T-helper 17 cell (primary cell): ENCODE measurements at places on chromosomes 2 and 18.

GRCh38 chr2:119463136-119463535 lies 31.5 kb downstream of the TMEM37 start:
- DNase-seq = no peak

GRCh38 chr2:74602586-74603281 lies 45.4 kb downstream of the M1AP start:
- no peak for DNase-seq

DNA sequence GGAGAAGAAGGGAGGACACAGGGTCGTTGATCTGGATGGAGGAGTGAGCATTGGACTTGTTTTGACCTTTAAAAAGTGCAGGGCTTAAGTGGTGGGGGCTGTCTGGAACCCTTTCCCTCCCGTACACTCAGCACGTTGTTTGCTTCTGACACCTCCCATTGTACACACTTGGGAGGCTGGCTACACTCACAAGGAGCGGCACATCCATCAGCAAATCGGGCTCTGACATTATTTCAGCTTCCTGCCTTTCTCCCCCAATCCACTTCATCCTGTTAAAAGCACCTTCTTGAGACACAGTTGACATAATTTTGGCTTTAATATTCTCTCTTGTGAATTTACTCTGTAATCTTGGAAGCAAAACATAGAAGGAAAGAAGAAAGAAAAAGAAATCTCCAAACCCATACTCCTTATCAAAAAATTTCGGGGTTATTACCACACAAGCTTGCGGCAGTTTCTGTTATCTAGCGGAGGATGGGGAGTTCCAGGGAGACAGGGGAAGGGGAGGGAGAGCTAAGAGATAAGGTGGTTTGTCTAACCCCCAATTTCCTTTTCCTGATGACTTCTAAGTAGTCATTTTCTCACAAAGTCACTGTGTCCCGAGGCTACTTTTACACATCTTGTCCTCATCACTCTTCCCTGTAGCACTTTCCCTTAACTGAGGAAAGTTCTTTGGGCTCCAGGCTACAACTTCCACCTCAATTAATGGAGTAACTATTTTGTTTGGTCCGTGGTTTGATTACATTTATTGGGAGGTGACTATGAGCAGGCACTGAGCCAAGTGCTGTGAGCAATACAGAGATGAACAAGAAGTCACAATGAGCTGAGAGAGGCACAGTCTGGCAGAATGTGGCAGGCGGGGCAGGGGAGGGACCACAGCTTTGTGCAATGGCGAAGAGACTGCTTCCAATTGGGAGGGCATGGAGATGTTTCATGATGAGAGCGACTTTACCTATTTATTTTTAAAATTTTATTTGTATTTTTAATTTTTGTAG lies 240.1 kb upstream of the MEX3C start:
- no peak for DNase-seq

DNA sequence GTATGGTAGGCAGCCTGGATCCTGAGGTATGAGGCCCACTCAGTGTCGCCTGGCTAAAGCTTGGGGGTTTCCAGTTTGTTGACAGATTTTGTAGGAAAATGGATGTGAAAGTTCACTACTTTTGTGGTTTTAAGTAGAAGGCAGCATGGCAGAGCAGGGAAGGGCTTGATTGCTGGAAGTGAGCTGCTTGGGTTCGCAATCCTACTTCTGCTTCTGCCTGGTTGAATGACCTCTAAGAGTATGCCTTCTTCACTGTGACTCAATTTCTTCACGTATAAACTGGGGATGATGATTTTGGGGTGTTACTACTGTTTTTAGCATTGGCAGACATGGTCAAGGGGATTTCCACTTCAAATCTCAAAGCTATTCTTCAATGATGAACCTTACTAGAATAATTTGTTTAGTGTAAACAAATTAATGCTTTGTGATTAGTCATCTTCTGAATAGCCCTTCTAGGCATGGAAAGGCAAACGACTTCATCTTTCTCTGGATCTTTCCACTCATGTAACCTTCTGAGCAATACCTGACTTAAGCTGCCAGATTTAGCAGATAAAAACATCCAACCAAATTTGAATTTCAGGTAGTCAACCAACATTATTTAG lies 13.2 kb downstream of the BMP10 start:
- DNase-seq = no peak

- no peak for DNase-seq
Observed at GRCh38 chr2:20634507-20635112, 16.3 kb downstream of the HS1BP3 start.

DNA sequence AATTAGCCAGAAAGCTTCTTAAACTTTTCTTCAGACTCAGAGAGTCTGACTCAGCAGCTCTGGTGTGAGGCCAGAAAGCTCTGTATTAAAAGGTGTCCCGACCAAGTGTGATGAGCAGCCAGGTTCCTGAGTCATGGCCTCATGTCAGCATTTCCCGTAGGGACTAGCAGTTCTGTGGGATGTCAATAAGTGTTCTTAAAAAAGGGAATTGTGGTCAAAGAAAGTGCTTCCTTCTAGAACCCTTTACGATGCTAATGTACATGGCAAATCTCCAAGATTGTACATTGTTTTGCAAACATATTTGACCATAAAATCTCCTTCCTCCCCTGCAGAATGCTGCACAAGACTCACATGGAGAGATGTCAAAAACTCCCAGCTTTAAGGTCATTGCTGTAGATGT lies 80.1 kb downstream of the PLA2R1 start:
- no peak for DNase-seq

GRCh38 chr2:218895326-218895725 lies 14.7 kb downstream of the WNT10A start:
- no peak for DNase-seq

- DNase-seq = no peak
Observed at GRCh38 chr2:224846686-224847085, 130.5 kb upstream of the CCDC195 start.

- no peak for DNase-seq
Observed at GRCh38 chr2:36123995-36124394, 231.6 kb upstream of the CRIM1 start.

DNA sequence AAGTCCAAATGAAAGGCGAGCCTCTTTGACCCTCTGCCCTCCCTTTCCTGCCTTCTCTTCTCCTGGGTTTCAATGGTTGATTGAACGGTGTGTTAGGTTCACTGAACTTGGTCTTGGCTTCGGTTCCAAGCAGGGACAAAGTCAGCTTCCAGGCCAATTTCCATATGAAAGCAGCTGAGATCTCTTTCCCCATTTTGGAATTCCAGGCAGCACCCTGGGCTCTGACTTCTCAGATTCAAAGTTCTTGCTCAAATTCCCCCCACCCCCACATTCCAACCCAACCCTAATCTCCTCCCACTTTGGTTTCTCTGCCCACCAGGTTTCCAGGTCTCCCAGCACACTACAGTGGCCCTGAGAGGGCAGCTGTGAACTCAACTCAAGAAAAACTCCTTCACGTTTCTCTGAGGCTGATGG lies 231.0 kb downstream of the INSIG2 start:
- no peak for DNase-seq

DNA sequence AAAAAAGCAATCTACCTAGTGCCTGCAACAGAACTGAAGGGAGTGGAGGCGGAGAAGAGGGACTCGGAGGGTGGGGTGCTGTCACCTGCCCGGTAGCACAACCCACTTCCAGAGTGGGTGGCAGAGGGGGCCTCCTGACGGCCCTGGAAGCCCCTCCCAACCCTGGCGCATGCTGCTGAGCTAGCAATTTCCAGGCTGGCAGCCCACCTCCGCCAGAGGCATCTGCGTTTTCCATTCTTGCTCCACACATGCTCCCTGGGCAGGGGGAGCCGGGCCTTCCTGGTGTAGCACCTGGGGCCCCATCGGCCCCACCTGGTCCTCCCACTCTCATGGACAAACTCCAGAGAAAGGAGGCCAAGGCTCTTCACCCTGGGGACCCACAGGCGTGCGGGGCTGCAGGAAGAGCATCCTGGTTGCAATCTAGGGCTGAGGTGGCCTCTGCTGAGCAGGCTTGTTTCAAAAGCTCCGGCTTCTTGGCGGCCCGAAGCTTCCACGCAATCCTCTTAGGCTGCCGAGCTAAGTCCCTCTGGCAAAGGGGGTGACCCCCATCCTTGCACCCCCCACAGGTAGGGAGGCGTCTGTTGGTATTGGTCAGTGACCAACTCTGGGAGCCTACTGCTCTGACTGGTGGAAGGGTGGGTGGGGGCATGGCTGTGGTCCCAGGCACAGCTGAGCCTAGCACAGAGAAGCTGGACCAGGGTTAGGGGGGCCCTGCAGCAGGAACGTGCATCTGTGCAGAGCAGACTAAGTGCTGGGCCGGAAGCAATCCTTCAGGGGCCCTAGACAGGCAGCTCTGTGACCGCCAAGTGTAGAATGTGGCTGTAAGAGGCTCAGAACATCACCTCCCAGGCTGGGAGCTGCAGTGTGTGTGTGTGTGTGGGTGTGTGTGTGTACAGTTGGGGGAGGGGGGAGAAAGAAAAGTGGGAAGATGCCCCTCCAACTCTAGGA lies 2.6 kb downstream of the HS6ST1 start:
- DNase-seq = peak; percentile 3

GRCh38 chr2:144694456-144694855 lies 174.5 kb upstream of the ZEB2 start:
- DNase-seq = no peak

- DNase-seq = no peak
Observed at GRCh38 chr2:180366481-180366880, 359.4 kb upstream of the CWC22 start.

DNA sequence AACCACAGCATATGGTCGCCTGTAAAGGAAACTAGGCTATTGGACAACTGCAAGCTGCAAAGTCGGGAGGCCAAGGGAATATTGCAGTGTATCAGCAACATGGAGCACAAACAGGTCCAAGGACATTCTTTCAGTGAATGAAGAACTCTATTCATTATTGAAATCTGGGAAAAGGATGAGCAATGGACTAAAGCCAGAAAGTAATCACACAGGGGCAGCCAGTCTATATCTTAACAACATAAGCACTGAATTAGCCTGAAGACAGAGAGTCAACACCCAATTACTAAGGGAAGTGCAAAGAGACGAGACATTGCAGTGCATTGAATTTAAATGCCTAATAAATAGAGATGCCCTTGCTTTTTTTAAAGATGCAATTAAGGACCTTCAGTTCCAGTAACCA lies 615.5 kb upstream of the SETBP1 start:
- DNase-seq = no peak

- DNase-seq = no peak
Observed at GRCh38 chr2:30915486-30915885, 108.2 kb upstream of the CAPN13 start.

GRCh38 chr2:168322325-168323007 lies 75.1 kb upstream of the STK39 start:
- DNase-seq = no peak
